ENCODE measurements at places on chromosomes 5 and 9.

GRCh38 chr9:91844701-91845291, 105.2 kb downstream of the ROR2 start:
- DNase-seq = no peak

GRCh38 chr9:1998111-1998510, 17.0 kb upstream of the SMARCA2 start:
- DNase-seq = no peak

DNA sequence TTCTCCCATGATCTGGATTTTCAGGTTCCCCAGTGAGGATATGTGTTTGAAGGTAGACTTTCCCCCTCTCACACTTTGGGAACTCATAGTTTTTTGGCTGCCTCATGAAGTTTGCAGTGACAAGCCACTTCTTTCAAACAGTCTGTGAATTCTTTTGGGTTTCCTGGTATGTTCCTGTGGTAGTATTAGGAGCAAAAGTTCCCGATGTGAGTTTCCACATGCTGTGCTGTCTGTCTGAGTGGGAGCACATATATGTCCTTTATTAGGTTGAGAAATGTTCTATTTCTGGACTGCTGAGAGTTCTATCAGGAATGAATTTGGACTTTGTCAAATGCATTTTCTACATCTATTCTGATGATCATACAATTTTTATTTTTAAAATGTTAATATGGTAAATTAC, 273.2 kb upstream of the TARS1 start:
- DNase-seq = no peak

GRCh38 chr5:158174918-158175851, 316.2 kb upstream of the CLINT1 start:
- DNase-seq = peak; percentile 68

GRCh38 chr9:130870491-130871381, 25.9 kb downstream of the QRFP start:
- DNase-seq = no peak

- no peak for DNase-seq
Measured at GRCh38 chr9:35619800-35620158, 1.6 kb upstream of the CD72 start.

GRCh38 chr5:32504989-32505596, 60.6 kb upstream of the ZFR start:
- DNase-seq = peak; percentile 98

GRCh38 chr9:37582548-37583157, 6.5 kb upstream of the FBXO10 start:
- peak; percentile 87 for DNase-seq

GRCh38 chr5:69300537-69301203, 31.9 kb downstream of the CCDC125 start:
- DNase-seq = no peak

DNA sequence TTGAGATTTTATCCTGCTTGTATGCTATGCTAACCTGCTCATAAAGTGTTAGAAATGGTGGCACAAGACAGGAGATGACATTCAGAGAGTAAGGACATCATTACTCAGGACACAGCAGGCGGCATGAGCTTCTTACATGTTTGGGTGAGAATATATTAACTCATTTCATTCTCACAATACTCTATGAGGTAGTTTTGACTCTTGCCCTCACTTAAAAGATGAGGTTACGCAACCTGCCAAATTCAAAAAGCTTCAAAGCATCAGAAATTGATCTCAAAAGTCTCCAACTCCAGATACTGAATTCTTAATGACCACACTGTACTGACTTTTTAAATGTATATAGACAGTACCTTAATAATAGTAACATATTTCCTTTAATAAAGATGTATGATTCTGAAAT, 60.8 kb downstream of the CDH18 start:
- DNase-seq = no peak

GRCh38 chr9:25936031-25936430, 257.8 kb upstream of the TUSC1 start:
- no peak for DNase-seq

GRCh38 chr9:79382044-79382443, 189.7 kb upstream of the TLE4 start:
- DNase-seq = no peak

- DNase-seq = no peak
Measured at GRCh38 chr9:33044677-33045282, 19.7 kb downstream of the DNAJA1 start.

DNA sequence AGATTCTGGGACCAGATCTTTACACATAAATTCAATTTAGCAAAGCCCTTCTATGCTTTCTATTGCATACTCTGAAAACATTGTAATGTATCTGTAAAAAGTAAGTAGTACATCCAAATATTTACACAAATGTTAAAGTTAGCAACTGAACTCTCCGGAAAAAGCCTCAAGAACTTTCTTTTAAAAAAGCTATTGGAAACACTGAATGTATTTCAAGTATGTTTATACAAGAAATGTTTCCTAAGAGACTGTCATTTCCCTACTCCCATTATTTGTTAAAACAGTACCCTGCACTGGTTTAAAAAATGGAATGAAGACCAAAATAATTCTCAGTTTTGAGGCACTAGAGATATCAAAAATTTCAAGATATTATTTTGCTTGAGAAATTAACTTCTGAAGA, 44.8 kb upstream of the TRIM36 start:
- DNase-seq = no peak

Data from common myeloid progenitor, CD34-positive (primary cell).